ENCODE measurements at places on chromosomes 13 and 19.

- DNase-seq: peak; percentile 79
Observed at GRCh38 chr19:33177417-33177979, 16.6 kb upstream of the LRP3 start.

DNA sequence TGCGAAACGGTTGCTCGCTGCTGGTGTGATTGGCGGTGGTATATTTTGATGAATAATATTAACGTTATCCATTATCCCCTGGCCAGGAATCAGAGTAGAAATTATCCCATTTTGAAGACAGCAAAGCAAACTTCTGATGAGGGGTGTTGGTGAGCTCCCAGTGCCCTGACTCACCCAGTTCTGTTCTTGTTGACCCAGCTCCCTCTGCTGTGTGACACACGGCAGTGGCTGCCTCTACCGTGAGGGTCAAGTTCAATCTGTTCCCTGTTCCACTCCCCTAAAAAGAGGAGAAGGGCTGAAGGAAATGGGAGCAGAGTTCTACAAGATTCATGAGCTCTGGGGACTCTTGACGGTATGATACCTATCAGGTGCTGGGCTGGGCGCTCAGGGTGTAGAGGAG is 2.0 kb downstream of the CAMSAP3 start:
- no peak for DNase-seq

DNA sequence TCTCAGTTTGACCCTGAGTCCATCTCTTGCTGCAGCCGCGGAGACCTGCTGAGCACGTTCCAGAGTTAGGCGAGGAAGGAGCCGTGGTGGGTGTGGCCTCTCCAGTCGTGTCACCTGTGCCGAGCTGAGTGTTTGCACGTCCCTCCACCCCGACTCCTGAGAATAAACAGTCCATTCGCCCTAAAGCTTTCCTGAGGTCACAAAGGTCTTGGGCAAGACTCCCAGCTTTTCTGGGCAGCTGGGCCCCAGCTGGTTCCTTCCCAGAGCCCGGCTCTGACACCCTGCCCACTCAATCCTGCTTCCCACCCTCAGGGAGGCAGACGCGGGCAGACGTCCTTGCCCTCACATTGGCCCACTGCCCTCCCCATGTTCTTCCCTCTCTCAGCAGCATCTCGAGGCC is 142.2 kb downstream of the KCTD15 start:
- no peak for DNase-seq

DNA sequence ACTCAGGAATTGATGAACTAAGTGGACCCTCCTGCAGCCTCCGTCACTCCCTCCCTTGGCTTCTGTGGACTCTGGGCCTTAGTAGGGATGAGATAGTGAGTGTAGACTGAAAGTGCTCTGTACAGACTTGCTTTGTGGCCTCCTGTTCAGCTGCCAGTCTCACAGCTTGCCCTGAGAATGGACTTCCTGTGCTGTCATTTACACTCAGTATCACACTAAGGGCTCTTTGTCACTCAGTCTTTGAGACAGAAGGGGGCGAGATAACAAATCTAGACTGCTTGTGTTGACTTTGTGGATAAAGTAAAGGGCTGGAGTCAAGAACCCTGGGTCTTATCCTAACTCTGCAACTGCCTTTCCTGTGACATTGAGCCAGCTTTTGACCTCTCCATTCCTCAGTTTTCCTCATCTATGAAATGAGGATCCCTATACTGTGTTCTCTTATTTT is 21.0 kb upstream of the SPRY2 start:
- no peak for DNase-seq

GRCh38 chr13:66563076-66563475 is 667.1 kb downstream of the PCDH9 start:
- DNase-seq: no peak

GRCh38 chr19:53823380-53824120 is 564 bp downstream of the NLRP12 start:
- DNase-seq: no peak

GRCh38 chr19:14809272-14810057 is 25.5 kb downstream of the OR7A5 start:
- DNase-seq: no peak

GRCh38 chr13:76754414-76754813 is 131.8 kb downstream of the KCTD12 start:
- DNase-seq: no peak

- DNase-seq: no peak
Observed at GRCh38 chr19:5436106-5436947, 18.9 kb upstream of the ZNRF4 start.

DNA sequence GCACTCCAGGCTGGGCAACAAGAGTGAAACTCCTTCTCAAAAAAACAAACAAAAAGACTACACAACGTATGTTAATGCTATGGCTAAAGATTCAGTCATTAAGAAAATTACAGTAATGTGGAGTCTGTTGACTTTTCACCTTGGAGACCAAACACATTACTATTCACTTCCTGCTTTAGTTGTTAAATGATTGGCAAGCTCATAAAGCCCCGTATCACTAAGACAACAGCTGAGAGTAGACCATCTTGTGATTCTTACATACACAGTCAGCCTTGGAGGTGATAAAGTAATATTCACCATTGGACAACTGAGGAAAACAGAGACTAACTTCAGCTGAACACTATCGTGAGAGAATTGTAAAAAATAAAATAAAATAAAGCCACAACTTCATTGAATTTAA is 86.5 kb downstream of the KCTD12 start:
- DNase-seq: no peak

GRCh38 chr13:50284540-50284939 is 269.3 kb downstream of the KCNRG start:
- DNase-seq: no peak

- no peak for DNase-seq
Observed at GRCh38 chr19:13621413-13621812, 115.1 kb upstream of the CACNA1A start.

DNA sequence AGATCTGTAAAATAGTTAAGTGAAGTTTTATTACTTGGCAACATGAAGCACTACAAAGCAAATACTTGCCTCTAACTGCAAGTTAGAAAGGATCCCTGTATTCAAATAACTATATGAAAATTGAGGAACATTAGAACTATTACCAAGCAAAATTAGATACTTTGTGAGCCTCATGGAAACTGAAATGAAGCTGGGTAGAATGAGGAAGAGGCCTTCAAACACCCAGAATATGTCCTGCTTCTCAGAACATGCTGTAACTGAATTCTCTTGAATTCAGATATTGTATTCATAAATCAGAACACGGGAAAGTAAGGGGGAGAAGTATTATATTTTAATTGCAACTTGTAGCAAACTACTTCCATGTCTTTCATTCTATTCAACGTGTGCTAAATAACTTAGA is 947.9 kb downstream of the PCDH17 start:
- no peak for DNase-seq

DNA sequence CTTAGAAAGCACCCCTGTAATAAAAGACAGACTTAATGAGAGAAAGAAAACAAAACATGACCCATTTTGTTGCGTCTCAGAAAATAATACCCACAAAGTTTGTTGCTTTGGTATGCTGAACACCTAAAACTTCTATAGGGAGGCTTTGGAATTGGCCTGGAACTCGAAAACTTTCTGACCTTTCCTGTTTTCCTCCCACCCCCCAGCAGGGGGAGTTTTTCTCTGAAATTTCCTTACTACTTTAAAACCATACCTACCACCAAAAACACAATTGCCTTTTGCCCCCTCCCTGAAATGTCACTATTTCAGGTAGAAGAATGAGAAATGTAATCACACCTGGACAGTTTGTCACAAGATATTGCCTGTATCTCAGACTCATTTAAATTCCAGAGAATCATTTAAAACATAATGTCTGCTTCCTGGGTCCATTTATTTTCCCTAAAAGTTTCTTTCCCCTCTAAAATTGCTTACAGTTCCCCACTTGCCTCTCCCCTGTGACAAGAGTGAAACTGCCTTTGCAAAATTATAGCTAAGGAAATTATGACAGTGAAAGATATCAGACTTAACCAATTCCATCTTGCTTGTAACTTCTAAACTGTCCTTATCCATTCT is 2700.2 kb downstream of the PCDH9 start:
- no peak for DNase-seq

DNA sequence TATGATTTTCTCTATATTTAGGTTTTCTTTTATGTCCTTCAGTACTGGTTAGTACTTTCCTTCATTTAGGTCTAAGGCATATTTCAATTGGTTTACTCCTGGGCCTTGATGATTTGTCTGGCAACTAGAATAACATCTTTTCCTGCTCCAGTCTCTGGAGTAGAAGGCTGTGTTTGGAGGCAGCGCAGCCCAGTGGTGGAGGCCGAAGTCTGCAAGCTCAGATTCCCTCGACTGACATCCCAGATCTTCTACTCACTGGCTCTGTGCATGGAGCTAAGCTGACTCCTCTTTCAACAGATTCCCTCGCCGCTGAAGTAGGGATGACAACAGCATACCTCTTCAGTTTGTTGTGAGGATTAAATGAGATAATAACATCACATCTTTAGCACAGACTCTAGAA is 141.0 kb downstream of the RAP2A start:
- DNase-seq: no peak

GRCh38 chr13:51914137-51914493 is 52.3 kb downstream of the CCDC70 start:
- DNase-seq: no peak

DNA sequence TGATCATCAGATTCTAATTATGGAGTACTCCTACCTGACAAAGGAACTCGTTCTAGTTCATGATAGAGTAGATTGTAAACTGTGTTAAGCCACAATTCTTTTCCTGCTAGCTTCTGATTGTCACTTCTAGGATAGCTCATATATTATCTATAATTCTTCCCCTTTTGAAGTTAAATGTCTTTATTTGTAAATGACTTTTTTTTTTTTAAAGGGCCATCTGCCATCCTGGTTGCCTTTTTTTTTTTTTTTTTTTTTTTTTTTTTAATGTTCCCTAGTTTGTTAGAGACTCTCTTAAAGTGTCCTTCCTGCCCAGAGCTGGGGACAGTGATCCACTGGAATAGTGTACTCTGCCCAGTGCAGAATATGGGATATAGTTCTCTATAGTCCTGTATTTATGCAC is 4.3 kb downstream of the CHAMP1 start:
- DNase-seq: no peak

DNA sequence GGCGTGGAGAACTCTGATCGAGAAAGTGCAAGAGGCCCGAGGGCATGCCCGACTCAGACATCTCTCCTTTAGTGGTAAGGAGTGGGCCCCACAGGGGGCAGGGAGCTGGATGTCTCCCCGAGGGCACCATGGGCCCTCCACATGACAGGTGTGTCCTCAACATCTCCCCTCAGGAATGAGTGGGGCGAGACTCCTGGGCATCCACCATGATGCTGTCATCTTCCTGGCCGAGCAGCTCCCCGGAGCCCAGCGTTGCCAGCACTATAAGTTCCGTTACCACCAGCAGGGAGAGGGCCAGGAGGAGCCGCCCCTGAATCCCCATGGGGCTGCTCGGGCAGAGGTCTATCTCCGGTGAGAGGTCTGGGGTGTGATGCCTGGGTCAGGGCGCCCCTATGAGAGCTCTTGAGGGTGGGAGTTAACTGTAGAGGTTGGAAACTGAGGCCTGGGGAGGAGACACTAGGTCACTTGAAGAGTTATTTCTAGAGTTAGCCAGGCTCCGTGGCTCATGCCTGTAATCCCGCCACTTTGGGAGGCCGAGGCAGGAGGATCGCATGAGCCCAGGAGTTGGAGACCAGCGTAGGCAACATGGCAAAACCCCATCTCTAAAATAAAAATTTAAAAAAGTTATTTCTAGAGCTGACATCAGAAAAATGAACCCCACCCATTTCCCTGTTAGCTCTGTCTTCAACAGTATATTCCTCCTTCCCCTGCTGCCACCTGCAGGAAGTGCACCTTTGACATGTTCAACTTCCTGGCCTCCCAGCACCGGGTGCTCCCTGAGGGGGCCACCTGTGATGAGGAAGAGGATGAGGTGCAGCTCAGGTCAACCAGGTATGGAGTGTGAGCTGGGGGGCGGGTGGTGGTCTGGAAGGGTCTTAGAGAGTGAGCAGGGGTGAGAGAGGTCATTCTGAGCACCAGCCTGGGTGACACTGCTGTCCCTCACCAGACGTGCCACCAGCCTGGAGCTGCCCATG is 5.1 kb downstream of the IGFLR1 start:
- DNase-seq: peak; percentile 27

GRCh38 chr13:80340651-80341100 is 250 bp downstream of the SPRY2 start:
- DNase-seq: no peak

DNA sequence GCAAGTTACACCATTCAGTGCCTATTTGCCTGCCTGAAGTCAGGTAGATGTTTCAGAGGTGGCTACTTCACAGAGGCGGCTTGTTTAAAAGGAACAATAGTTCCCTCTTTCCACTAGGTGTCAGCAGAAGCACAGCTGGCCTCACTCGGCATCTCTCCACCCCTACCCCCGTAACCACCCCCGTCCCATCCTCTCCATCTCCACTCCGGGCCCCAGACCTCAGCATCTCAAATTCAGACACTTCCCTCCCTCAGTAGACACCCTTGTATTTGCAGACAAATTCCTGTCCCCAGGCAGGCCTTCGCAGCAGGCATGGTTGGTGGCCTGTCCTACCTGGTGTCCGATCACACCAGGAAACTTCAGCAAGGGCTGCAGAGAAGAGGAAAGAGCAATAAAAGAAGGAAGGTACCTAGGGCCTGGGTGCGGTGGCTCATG is 9.1 kb upstream of the DPP9 start:
- peak; percentile 35 for DNase-seq

DNA sequence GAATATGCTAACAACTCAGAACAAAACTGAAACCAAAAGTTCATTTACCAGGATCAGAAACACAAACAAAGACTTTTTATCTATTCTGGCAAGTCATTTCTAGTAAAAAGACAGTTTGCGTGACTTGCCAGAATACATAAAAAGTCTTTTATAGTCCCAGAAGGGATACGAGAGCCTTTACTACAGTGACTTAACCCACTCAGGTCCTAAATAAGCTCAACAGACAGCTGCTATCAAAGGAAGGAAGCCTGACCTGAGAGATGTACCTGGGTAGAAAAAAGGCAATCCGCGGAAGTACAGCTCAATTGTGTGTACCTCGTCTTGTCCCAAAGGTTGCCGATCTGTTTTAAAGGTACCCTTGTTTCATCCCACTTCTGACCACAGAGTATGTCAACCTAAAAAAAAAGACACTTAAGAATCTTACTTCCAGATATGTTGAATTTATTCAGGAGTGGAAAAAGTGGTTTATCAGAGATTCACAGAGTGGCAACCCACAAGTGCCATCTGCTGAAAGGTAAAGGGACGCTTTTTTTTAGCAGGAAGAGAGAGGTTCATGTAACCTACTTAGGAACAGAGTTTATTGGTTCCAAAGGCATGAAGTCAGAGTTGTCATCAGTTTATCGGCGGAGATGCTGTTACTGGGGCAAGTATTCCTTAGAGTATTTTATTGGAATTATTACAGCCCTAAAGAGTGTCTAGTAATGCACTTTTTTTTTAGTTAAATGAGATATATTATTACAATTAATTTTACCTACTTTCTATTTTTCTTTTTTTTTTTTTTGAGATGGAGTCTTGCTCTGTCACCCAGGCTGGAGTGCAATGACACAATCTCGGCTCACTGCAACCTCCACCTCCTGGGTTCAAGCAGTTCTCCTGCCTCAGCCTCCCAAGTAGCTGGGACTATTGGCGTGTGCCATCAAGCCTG is 69.7 kb upstream of the C1QTNF9B start:
- DNase-seq: no peak
